ENCODE measurements at places on chromosomes 5 and 9. TPM values are rescaled to one million over a fixed set of nuclear protein-coding genes. Genes with fewer than 3 reads are reported as not detected.
A peak's percentile ranks its signal among the peaks of the same experiment; 100 is the strongest.

GRCh38 chr5:140114341-140115185 lies 654 bp downstream of the PURA start:
- peak; percentile 41 for DNase-seq

DNA sequence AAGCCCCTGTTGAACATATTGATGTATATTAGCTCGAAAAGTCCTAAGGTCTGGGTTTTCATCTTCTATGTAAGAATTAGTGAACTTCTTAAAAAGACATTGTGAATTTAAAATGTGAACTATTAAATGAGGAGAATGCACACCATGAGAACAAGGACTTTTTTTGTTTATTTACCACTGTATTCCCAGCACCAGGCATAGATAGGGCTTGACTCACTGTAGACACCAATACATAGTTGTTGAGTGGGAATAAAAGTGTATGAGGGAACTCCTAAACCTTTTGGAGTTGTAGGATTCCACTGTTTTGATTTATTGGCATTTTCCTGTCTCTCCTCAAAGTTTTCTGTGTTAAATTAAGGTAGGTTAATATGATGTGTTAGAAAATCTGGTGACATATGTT lies 40.3 kb downstream of the NNT start:
- no peak for DNase-seq

- DNase-seq, result no peak
Measured at GRCh38 chr9:80305136-80305535, 733.4 kb downstream of the TLE4 start.

- DNase-seq, result no peak
Measured at GRCh38 chr9:129762985-129763926, 10.4 kb upstream of the PTGES start.

GRCh38 chr9:96203867-96204501 lies 98.0 kb downstream of the HSD17B3 start:
- DNase-seq, result no peak

- no peak for DNase-seq
Measured at GRCh38 chr5:58491216-58491892, at the start of gene GAPT. TSS of gene GAPT (plus strand) at chr5:58491435. CDS start at chr5:58494537, 3,102 bp downstream.

Gene OBP2B
- not detected for total RNA-seq

Gene PCDHGA9
- total RNA-seq, result 0.68 TPM

GRCh38 chr9:85137696-85138095 lies 468.2 kb downstream of the NTRK2 start:
- DNase-seq, result no peak

- no peak for DNase-seq
Measured at GRCh38 chr5:95352691-95353090, 38.5 kb upstream of the FAM81B start.

Gene SOHLH1
- not detected for total RNA-seq

Gene SLC36A3
- total RNA-seq, result not detected

DNA sequence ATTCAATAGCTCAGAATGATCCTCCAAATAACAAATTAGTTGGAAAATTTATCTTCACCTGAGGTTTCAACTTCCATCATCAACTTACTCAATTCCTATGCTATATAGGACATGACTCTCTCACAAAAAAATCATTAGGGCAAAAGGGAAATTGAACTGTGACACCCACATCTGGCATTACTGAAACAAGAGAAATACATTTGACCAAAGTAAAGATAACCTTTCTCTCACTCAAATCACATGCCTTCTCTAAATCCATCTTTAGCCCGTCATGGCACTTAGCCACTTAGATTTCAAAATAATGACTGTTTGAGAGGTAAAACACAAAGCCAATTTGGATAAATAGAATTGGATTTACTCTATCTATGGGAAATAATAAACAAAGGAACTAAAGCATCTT lies 126.4 kb downstream of the ADAMTS6 start:
- DNase-seq, result no peak

Gene RXRA
- 24.1 TPM for total RNA-seq

DNA sequence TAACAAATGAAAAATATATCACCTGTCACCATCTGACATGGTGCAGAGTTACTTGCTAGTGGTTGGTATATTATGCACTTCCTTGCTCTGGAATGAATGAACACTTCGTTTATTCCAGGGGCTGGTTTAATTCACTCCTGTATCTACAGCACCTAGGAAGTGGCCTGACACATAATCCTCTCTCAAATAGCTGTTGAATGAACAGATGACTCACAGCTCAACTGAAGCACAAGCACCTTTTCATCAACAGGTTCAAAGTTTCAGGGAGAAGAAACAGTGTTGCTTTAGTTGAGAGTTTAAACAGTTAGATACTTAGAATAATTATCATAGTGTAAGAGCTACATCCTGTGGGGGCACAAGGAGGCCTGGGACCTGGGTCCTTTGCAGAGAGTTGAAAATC lies 135.0 kb upstream of the DAP start:
- DNase-seq, result no peak

DNA sequence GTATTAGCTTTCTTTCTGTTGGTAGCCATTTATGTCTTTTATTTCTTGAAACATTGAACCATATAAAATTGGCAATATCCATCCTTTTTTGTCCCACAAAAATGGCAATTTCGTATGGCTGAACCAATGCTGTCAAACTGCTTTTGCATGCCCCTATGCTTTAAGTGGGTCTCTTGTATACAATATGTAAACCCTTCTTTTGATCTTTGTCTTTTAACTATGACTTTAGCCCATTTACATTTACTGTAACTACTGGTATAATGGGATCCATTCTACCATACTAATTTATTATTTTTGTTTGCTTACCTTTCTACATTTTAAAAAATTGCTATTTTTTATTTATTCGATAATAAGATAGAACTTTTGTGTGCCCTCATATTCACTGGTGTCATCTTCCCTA lies 93.4 kb downstream of the TENT4A start:
- DNase-seq, result no peak

DNA sequence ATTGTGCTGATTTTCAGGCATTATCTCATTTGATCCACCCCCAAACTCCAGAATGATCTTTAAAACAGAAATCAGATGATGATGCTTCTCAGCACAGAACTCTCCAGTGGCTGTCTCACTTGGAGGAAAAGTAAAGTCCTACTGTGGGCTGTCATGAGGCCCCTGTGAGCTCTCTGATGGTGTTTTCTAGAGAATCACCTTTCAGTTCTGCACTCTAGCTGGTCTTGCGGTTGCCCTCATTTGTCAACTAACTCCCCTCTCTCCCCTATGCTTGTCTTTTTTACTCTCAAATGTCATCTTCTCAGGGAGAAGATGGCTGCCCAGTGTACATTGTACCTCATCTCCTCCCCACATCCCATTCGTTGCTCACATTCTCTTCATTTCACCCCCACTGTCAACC lies 295.8 kb downstream of the MLLT3 start:
- no peak for DNase-seq

DNA sequence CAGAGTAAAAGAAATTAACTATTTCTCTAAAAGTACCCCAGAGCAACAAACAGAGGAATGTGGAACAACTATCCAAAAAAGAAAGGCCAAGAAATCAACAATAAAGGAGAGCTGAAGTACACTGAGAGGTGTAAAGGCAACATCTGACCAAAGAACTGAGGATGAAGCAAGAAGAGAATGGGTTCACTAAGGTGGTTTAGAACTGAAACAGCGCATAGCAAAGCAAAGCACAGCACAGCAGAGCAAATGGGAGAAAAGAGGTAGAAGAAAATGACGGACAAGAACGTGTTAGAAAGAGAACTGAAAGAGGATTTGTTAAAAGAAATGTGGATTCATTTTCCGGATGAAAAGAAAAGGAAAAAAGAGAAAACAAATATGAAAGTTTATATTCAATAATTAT lies 25.8 kb downstream of the RFX3 start:
- no peak for DNase-seq

DNA sequence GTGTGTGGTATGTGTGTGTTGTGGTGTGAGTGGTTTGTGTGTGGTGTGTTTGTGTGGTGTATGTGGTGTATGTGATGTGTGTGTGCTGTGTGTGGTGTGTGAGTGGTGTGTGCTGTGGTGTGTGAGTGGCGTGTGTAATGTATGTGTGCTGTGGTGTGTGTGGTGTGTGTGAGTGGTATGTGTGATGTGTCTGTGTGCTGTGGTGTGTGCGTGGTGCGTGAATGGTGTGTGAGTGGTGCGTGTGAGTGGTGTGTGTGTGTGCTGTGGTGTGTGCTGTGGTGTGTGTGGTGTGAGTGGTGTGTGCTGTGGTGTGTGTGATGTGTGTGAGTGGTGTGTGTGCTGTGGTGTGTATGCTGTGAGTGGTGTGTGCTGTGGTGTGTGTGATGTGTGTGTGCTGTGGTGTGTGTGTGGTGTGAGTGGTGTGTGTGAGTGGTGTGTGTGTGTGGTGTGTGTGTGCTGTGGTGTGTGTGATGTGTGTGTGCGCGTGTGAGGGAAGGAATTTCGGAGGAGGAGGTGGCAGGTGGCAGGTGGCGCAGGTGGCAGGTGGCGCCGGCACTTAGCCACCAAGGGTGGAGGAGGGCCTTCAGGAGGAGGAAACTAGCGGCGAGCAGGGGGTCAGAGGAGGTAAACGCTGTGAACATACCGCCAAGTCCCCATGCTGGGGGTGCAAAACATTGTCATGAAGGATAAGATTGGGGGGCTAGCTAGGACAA lies 191.8 kb downstream of the MELK start:
- no peak for DNase-seq

DNA sequence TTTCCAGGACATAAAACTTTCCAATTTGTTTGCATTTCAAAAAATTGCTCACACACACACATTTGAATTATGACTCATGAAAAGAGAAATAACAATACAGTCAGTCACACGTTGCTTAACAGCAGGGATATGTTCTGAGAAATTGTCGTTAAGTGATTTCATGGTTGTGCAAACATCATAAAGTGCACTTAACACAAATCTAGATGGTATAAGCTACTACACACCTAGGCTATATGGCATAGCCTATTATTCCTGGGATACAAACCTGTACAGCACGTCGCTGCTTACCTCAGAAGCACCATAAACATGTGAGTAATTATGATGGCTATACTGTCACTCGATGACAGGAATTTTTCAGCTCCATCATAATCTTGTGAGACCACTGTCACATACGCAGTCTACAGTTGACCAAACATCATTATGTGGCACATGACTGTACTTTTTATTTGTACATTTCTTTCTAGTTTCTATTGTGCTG lies 378.2 kb downstream of the ACTL7B start:
- peak; percentile 82 for DNase-seq

DNA sequence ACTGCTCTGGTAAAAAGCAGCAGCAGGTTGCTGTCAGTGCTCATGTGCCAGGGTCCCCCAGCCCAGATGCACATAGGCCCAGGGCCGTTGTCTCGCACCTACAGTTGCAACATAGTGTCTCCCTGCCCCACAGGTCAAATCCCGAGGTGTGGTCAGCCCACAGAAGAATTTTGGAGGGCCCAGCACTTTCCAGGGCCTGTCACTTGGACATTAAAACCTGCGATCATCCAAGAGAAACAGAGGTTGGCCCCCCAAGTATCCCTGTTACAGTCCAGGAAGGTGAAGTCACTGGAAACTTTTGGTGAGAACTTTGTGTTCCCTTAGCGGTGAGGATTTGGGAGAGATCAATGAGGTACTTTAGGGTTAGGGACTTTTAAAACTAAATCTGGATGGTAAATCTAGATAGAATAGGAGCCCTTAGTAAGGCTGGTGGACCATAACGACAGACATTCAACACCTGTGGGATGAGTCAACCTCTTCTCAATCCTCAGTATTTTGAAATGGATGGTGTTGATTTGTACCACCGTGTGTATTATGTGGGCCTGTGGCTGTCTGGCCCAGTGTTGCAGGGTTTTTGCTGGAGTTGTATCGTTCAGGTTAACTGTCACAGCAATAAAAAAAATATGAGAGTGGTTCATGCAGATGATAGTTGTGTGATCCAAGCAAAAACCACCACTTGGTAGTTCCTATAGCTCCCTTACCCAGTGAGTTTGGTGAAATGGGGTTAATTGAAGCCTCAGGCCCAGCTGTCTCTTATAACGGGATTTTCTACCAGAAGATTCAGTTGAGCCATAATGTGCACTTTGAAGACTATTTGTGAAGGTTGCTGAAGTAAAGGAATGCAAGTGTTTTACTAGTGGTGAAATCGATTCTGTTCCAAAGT lies 19.2 kb downstream of the OR2S2 start:
- no peak for DNase-seq

Gene TTC23L
- total RNA-seq, result 0.14 TPM

GRCh38 chr5:82748688-82749460 lies 328.3 kb downstream of the TMEM167A start:
- DNase-seq, result no peak
